Muscle of leg (tissue), 16 donors: ENCODE measurements at places on chromosomes 7 and 10. TPM values are rescaled to one million over a fixed set of nuclear protein-coding genes. Genes with fewer than 3 reads are reported as not detected.
A peak's percentile ranks its signal among the peaks of the same experiment; 100 is the strongest.

RNF32 gene
- 0.75 TPM for total RNA-seq

GPR22 gene
- 0.04 TPM for total RNA-seq

AFAP1L2 gene
- 20.7 TPM for total RNA-seq

HGF gene
- 6.0 TPM for total RNA-seq

DNA sequence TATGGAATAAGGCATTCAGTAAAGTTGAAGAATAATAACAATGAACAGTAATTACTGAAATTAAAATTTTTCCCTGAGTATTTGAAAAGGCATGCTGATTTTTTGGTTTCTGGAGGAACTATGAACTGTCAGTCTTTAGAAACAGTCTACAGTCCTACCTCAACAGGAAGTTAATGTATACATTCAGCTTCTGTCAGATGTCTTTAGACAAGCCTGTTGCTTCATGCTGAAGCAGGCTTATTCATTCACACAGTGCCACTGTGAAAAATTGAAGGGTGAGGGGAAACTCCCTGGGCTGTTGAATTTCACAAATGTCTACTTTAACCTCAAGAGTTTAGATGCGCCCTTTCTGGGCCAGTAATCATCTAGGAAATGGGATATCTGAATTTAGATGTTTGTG, 3.5 kb downstream of the NRF1 start:
- no peaks in the 10 kb centered on the region for H3K27me3 ChIP-seq
- H3K27ac ChIP-seq = no peak overlapping the region
- peaks cover 13% of the 10 kb centered on the region for H3K4me1 ChIP-seq
- H3K4me3 ChIP-seq = no peak overlapping the region
- DNase-seq = peak; percentile 31
- H3K36me3 ChIP-seq = peaks cover 2% of the 10 kb centered on the region

GRCh38 chr10:129192344-129193128, 274.5 kb upstream of the MGMT start:
- H3K27ac ChIP-seq = peak overlapping the region; percentile 83
- H3K27me3 ChIP-seq = no peaks in the 10 kb centered on the region
- DNase-seq = peak; percentile 96
- H3K4me1 ChIP-seq = peaks cover 25% of the 10 kb centered on the region
- no peaks in the 10 kb centered on the region for H3K36me3 ChIP-seq
- no peak overlapping the region for H3K4me3 ChIP-seq

- DNase-seq = peak; percentile 13
Observed at GRCh38 chr7:123367484-123368122, 166.8 kb downstream of the IQUB start.

DNA sequence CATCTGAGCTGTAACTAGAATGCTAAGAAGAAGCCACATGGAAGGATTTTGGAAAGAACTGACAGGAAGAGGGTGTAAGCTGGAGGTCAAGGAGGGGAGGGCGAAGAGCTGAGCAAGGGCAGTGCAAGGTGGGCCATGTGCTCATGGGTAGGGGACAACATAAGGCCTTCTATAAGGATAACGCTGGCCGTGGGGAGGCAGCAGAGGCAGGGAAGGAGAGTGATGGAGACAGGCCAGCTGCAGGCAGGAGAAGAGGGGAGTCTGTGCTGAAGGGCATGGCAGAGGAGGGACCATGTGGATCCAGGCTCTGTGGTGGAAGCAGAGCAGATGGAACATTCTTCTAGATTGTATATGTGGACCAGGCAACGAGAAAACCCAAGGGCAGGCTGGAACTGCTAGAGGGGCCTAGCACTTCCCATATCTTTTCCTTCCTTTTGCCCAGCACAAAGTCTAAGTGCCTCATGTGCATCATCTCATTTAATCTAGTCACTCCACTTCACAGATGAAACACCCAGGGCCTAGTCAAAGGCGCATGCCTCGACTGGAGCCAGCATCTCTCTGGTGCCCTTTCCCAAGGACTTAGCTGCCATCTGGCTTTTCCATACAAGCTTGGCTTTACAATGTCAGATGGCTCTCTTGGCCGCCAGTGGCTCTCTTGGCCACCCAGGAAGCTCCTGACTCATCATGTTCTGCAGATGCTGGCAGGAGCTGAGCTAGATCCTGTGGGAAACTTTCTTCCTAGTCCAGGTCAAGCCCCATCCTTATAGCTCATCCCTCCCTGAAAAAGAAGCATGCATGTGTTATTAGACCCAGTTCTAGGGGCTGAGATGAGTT, 6.6 kb downstream of the LRRC18 start:
- H3K27ac ChIP-seq = no peak overlapping the region
- DNase-seq = peak; percentile 44
- H3K4me3 ChIP-seq = no peak overlapping the region
- no peaks in the 10 kb centered on the region for H3K36me3 ChIP-seq
- no peaks in the 10 kb centered on the region for H3K4me1 ChIP-seq

- no peak overlapping the region for H3K27ac ChIP-seq
- no peak for DNase-seq
Observed at GRCh38 chr10:8045726-8046494, 8.6 kb upstream of the GATA3 start.

DNA sequence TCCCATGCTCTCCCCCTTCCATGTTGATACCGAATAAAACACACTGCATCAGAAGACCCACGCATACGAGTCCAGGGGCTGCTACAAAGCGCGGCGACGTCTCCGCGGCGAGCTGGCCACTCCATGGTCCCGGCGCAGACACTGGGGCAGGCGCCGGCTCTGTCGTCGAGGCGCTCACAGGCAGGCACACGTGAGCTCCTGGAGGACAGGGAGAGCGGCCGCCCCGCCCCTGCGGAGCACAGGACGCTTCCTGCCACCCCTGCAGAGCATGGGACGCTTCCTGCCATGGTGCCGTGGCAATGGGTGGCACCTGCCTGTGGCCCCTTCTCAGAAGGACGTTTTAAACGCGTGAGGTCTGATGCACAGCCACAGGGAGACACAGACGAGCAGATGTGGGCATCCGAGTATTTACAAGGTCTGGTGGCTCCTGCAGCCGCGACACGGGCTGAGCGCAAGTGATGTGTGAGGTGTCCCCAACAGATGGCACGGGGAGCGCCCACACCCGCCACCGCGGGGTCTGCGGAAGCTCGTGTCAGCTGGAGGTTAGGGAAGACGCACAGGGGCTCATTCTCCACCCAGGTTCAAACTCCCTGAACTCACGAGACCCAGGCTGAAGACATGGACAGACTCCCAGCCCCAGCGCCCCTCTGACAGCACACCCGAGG, 21.4 kb upstream of the GPR146 start:
- H3K36me3 ChIP-seq = peaks cover 41% of the 10 kb centered on the region
- H3K27me3 ChIP-seq = no peaks in the 10 kb centered on the region
- DNase-seq = no peak
- no peak overlapping the region for H3K4me3 ChIP-seq

GRCh38 chr10:9992661-9993060, 1025.0 kb upstream of the CELF2 start:
- no peak overlapping the region for H3K4me3 ChIP-seq
- H3K27me3 ChIP-seq = no peaks in the 10 kb centered on the region
- no peaks in the 10 kb centered on the region for H3K4me1 ChIP-seq
- no peak overlapping the region for H3K27ac ChIP-seq

GRCh38 chr7:50812841-50813475, 30.3 kb upstream of the GRB10 start:
- peak; percentile 86 for DNase-seq
- no peaks in the 10 kb centered on the region for H3K36me3 ChIP-seq
- peak overlapping the region; percentile 9 for H3K27ac ChIP-seq
- H3K27me3 ChIP-seq = peaks cover 2% of the 10 kb centered on the region

DNA sequence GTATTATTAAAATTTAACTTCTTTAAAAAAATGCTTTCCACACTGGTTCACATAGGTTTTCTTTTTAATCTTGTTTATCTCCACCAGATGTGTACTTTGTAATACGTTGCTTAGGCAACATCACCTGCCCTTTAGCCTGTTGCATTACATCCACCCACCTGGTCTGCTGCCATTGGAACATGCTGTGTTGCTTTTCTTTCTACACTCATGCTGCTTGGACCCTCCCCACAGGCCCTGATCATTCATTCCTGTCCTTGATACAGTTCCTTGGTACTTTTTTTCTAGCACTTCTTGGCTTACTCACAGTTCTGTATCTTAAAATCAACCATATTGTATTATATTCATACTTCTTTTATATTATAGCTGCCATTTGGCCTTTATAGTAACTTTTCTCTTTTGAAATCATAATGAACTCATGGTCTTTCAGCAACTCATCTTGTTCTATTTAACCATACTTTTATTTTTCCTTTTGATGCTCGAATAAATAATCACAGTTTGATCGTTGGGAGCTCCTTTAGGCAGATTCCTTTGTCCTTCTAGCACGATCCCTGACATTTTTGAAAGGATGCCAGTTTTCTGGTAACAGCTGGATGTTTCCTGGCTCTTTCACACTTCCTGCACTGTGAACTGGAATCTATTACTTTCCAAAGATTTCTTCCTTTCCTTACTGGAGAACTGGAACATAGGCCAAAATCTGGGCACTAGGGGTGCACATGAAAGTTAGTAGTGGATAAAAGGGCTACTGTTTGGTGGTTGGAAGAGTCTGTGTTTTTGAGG, 125.1 kb downstream of the CDK14 start:
- no peaks in the 10 kb centered on the region for H3K36me3 ChIP-seq
- DNase-seq = peak; percentile 95
- H3K27me3 ChIP-seq = no peaks in the 10 kb centered on the region
- H3K4me1 ChIP-seq = peaks cover 10% of the 10 kb centered on the region

DNA sequence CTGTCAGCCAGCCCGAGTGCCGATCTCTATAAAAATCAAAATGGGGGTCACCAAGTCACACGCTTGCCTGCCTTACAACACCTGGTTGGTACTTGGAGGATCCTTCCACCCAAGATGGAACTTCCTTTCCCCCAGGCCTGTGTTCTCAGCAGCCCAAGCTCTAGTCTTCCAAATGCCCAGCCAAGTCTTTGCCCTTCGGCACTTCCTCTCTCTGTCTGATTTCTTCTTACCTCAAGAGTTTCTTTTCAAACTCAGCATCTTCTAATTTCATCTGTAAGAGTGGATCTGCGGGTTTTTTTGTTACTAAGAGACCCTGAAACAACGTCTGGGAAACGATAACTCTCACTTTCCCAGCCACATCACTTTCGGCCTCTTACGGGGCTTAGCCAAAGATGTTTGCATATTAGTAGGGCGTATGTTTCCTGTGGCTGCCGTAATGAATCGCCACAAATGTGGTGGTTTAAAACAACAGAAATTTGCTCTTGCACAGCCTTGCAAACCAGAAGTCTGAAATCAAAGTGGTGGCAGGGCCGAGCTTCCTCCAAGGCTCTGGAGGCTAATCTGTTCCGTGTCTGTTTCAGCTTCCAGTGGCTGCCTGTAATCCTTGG, 219.9 kb downstream of the TCF7L2 start:
- DNase-seq = no peak
- H3K27ac ChIP-seq = no peak overlapping the region
- H3K4me3 ChIP-seq = no peak overlapping the region
- no peaks in the 10 kb centered on the region for H3K27me3 ChIP-seq
- H3K36me3 ChIP-seq = peaks cover 18% of the 10 kb centered on the region

- H3K27ac ChIP-seq = no peak overlapping the region
- no peaks in the 10 kb centered on the region for H3K4me1 ChIP-seq
- peak; percentile 7 for DNase-seq
- no peak overlapping the region for H3K4me3 ChIP-seq
- no peaks in the 10 kb centered on the region for H3K36me3 ChIP-seq
Observed at GRCh38 chr7:84844771-84845170, 342.1 kb downstream of the SEMA3D start.
